ENCODE measurements at places on chromosomes 13 and 19.

- DNase-seq: no peak
Observed at GRCh38 chr19:8571006-8571411, 6.2 kb downstream of the MYO1F start.

DNA sequence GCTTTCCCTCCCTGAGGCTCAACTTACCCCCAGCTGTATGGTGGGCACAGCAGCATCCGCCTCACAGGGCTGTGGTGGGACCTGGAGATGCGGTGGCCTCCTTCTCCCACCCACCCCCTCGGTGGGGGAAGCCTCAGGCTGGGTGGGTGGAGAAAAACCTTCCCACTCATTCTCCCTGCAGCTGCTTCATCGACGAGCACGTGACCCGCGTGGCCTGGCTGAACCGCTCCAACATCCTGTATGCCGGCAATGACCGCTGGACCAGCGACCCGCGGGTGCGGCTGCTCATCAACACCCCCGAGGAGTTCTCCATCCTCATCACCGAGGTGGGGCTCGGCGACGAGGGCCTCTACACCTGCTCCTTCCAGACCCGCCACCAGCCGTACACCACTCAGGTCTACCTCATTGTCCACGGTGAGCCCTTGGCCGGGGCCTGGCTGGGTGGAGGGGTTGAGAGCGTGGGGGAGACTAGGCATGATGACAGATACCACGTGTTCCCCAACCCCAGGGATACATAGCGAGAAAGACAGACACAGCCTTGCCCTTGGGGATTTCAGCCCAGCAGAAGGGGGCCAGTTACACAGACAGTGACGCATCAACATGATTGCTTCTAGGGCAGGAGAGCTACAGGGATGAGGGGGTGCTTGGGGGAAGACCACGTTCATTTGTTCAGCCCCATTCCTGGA, 12.2 kb downstream of the IGLON5 start:
- DNase-seq: no peak

- peak; percentile 92 for DNase-seq
Observed at GRCh38 chr13:32650705-32651311, 64.6 kb downstream of the PDS5B start.

DNA sequence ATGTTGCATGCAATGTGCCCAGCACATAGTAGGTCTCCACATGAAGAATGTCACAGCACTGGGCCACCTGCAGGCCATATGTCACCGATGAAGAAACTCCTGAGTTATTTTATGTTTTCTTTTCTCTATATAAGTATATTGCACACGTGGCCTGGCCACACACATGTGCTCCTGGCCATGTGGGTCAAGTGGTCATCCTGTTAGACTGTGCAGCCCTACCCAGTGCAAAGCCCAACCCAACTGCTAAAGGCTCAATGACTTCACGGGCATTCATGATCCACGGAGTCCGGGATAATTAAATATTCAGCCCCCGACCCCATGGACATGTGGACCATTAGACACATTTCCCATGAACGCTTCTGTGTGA, 163.2 kb downstream of the TEX29 start:
- no peak for DNase-seq

GRCh38 chr13:87661471-87661870, 9.7 kb upstream of the SLITRK5 start:
- DNase-seq: no peak

- DNase-seq: peak; percentile 30
Observed at GRCh38 chr13:96089749-96090239, at the start of gene HS6ST3. TSS of gene HS6ST3 (plus strand) at chr13:96090107.

GRCh38 chr13:110374431-110375370, 67.6 kb downstream of the COL4A2 start:
- no peak for DNase-seq

GRCh38 chr19:48637948-48638830, 1.0 kb upstream of the DBP start:
- DNase-seq: peak; percentile 86

- no peak for DNase-seq
Observed at GRCh38 chr19:53971673-53972072, 8.9 kb downstream of the CACNG8 start.

- no peak for DNase-seq
Observed at GRCh38 chr19:10855879-10856522, 7.8 kb downstream of the C19orf38 start.

GRCh38 chr13:65912516-65912915, 1317.6 kb downstream of the PCDH9 start:
- DNase-seq: no peak

DNA sequence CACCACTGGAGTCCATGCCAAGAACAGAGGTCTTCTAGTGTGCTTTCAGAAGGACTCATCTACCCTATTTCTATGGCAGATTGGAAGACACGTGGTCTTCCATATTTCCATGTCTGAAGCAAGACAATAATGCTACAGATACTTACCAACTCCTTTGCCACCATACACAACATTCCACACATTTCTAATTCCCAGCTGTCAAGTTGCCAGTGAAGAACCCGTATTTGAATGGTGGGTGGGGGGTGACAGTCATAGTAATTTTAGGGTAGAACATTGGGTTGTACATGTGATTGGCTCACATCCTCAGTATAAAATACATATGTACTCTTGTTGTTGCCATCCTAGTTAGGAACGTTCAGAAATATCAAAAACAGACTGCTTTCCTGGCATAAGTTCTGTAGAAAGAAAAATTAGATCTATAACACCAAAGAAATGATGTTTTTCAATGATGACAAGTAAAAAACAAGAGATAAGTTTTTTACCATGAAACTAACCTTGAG, 69.3 kb downstream of the LHFPL6 start:
- DNase-seq: no peak

GRCh38 chr13:65990684-65991083, 1239.5 kb downstream of the PCDH9 start:
- no peak for DNase-seq
